ENCODE measurements at places on chromosomes 5 and 9.

DNA sequence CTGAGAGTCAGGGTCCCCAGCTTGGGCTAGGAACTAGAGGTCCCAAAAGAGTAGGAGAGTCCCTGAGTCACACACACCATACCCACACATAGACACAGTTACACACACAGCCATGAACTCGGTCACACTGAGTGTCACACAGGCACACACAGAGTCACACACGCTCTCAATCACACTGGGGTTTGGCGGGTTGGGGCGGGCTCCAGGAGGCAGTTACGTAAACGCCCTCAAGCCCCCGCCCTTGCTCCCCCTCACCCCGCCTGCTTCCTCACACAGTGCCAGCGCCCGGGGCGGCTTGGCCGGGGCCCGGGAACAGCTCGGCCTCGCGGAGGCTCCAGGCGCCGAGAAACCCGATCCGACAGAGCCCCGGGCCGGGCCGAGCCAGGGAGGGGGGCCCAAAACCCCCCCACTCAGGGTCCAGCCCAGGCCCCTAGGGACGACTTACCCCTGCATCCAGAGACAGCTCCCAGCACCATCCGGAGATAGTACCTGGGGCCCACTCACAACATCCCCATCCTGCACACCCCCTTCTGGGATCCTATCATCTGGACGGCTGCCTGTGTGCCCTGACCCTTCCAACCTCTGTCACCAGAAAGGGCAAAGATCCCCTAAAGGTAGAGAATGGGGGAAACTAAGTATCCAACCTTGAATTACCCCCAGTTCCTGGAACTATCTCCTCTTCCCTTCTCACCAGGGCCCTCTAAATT is 3.5 kb upstream of the CNTFR start:
- DNase-seq: peak; percentile 53

DNA sequence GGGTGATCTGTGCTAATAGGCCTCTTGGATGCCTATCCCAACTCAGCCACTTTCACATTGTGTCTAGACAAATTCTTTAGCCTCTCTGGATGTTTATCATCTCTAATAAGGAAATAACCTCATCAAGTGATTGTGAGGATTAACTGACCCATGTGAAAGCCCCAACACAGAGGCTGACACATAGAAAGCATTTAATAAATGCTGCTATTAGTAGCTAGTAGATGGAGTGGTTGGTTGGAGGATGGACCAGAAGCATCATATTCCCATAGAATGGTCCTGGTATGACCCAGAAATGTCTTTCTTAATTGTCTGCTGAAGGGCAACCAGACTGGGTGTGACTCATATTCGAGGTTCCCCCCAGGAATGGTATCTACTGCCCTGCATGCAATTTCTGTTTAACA is 124.4 kb downstream of the PIK3R1 start:
- no peak for DNase-seq

GRCh38 chr9:135214054-135214640 is 126.7 kb downstream of the OLFM1 start:
- no peak for DNase-seq

- DNase-seq: no peak
These were observed 66.7 kb upstream of the PRDM9 start for GRCh38 chr5:23440703-23441102.

GRCh38 chr9:123727332-123727731 is 202.6 kb downstream of the DENND1A start:
- DNase-seq: no peak

DNA sequence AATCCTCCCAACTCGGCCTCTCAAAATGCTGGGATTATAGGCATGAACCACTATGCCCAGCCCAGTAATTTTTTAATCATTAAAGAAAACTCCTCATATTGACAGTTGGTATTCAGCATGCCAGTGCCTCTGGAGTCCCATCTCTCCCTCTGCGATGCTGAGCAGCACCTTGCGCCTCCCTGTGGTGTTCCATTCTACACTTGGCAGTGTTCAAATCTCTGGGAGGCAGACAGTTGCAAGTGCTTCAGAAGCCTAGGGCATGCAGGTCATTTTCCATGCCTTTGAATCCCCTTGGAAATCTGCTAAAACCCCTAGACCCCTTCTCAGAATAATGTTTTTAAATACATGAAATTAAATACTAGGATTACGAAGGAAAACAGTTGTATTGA is 41.3 kb downstream of the GARNL3 start:
- no peak for DNase-seq

DNA sequence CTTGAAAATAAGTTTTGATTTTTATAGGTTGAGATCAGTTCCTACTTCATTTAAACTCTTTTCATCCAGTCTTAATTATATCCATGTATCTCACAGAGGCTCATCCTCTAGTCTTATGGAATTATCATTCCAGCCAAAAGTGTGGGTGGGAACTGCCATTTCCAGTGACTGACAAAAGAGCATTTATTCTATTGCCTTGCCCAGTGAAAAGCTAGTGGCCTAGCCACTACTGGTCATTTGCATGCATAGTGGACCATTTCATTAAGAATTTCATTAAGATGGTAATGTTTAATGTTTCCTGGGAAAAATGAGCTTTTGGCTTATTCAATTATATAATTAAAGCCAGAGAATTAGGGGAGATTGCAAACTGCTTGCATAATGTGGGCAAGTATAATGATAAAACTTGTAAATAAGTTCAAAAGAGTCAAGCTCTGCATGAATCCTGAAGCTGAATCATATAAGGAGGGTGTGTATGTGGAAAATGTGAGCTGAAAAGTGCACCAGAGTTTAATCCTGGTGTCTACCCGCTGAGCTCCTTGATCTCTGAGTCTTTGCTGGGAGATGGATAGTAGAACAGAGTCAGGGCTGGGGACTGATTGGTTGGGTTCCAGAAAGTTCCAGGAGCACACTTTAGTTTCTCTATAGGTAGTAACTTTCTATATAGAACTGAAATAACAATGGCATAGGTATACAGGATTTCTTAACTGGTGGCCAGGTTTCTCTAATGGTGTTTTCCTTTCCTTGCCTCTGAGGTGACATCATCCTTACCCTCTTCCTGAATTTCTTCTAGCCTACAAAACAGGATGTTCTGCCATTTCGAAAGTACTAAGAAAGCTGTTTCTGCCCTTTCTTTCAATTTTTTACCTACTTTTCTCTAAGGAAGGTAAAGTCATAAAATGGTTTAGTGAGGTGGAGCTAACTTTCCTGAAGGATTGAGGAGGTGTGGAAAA is 78.5 kb downstream of the KIF4B start:
- no peak for DNase-seq

DNA sequence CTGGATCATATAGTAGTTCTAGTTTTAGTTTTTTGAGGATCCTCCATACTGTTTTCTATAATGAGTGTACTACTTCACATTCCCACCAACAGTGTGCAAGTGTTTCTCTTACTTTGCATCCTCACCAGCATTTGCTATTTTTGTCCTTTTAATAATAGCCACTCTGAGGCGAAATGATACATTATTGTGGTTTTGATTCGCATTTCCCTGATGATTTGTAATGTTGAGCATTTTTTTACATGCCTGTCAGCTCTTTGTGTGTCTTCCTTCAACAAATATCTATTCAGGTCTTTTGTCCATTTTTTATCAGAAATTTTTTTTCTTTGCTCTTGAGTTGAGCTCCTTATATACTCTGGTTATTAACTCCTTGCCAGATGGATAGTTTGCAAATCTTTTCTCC is 114.0 kb downstream of the ADAMTSL1 start:
- no peak for DNase-seq

- no peak for DNase-seq
These were observed 236.5 kb upstream of the HAPLN1 start for GRCh38 chr5:83957188-83957587.

GRCh38 chr9:111959468-111960359 is 63.1 kb downstream of the UGCG start:
- no peak for DNase-seq

- no peak for DNase-seq
These were observed 6.1 kb upstream of the CACFD1 start for GRCh38 chr9:133453651-133454050.

DNA sequence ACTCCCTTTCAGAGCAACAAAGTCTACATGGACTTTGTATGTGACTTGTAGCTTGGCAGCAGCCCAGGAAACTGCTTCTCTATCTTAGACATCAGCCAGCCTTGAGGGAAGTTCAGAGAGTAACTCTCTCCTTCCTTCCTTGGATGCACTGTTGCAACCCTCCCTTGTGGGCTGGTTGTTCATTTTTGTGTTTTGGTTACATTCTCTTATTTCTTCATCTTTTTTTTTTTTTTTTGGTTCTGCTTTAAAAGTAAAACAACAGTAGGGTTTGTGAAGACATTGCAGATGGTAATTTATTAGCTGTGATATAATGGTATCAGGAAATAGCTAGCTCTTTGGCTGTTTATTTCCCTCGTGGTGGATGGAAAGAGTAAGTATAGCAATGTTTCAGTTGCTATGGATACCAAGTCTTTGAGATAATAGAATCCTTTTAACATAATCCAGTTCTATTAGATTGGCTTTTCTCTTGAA is 97.9 kb upstream of the MAMDC2 start:
- DNase-seq: no peak

GRCh38 chr5:59709346-59709821 is 184.1 kb downstream of the PDE4D start:
- no peak for DNase-seq

DNA sequence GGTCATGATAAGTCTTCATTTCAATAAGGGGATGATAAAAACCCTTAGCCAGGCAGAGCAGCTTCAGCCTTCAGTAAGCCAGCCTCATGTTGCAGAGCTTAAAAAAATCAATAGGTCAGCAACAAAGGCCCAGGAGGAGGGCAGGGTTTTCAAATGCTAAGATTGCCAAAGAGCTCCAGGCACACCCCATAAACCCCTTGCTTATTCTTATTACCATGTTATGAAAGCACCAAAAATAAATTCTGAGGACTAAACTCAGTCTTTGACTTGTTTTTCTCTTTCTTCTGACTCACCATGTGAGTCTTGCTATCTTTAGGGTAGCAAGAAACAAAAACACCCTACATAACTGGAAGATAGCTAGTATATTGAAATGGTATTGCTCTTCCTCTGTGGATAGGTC is 317.1 kb downstream of the KCTD16 start:
- DNase-seq: no peak

GRCh38 chr9:88017096-88017495 is 42.8 kb upstream of the CDK20 start:
- no peak for DNase-seq

- no peak for DNase-seq
These were observed 1247.9 kb upstream of the ACO1 start for GRCh38 chr9:31136524-31136923.

DNA sequence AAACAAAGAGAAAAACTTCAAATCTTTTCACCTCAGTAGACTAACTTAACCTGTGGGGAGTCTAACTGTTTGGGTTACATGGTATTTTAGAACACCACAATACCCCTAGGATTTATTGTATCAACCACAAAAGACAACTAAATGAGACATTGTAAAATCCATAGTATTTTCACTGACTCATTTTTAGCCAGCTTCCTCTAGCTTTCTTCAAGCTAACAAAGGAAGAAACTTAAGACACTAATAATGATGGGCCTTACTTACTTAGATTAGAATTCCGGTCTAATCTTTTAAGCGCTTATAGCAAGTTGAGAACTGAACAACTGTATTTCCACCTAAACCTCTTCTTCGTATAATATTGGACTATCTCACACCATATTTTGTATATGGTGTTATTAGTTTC is 529.3 kb downstream of the DMRTA1 start:
- DNase-seq: no peak

GRCh38 chr9:125126019-125126746 is 17.1 kb downstream of the SCAI start:
- DNase-seq: no peak

DNA sequence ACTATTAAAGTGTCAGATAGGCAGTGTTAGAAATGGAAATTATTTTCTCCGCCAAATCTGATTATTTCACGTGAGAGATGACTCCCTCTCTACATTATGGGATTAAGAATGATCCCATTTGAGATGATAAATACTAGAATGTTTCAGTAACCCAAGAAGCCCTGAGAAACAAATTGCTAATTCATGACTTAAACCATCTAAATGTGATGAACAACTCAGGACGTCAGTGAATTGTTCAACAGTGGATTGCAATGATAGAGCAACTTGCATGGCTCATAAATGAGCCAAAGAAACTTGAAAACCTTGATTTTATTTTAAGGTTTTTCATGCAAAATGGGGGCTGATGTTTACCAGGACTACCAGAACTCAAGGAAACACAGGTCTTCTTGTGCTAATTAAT is 350.5 kb upstream of the WWC1 start:
- DNase-seq: no peak

GRCh38 chr9:136759001-136759400 is 958 bp upstream of the LCN8 start:
- no peak for DNase-seq

DNA sequence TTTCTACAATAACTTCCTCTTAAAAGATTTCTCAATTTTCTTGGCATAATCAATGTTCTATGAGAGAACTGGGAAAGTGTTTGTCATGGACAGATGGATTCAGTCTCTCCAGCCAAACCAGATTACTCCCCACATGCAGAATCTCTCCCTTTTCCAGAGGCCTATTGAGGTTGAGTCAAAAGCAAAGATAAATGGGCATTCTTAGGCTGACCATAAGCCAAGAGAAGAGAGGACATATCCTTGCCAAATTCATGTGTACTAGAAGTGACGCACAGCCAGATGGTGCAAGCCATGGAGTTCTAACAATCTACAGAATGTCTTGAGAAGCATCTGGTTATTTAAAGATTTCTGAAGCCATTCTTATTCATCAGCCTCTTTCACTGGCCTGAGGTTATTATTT is 2115.0 kb downstream of the MAT2B start:
- DNase-seq: no peak

GRCh38 chr5:73437777-73438644 is 10.6 kb downstream of the FOXD1 start:
- no peak for DNase-seq

- DNase-seq: no peak
These were observed 92.7 kb upstream of the CACNA1B start for GRCh38 chr9:137784641-137785513.

DNA sequence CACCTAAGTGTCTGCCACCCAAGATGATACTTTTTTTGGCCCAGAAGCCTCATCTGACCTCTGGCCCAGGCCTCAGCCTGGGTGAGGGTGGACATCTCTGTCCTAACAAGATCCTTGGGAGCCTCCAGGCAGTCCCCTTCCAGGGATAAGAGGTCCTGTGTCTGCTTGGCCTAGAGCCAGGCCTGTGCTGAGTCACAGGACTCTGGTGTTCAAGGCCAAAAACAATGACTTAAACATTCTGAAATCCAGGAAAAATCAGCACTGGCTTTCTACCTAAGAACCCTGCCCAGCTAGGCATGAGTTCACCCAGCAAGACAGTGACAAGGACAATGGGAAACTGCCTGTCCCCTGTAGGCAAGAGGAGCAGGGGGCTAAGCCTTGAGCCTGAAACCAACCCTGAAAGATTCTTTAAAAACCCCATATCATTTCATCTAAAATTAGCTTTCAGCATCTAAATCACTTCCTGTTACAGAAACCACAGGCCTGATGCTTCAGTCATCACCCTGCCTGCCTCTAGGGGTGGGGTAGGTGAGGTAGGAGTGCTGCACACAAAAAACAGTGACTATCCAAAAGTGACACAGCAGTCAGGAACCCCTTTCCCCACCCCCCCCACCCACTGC is 29.9 kb downstream of the CSF2 start:
- DNase-seq: no peak
